ENCODE measurements at places on chromosomes 11 and 22. TPM values are rescaled to one million over a fixed set of nuclear protein-coding genes. Genes with fewer than 3 reads are reported as not detected.

The APOA5 gene
- total RNA-seq: not detected

The POU2F3 gene
- not detected for total RNA-seq

The RIMBP3B gene
- total RNA-seq: 0.17 TPM

The IRAG1 gene
- not detected for total RNA-seq

The RFPL3 gene
- not detected for total RNA-seq

The CHRM1 gene
- total RNA-seq: not detected

The SPI1 gene
- 0.58 TPM for total RNA-seq

The KRTAP5-2 gene
- total RNA-seq: not detected

The CAVIN3 gene
- not detected for total RNA-seq

The DEFB131B gene
- total RNA-seq: not detected

The SLC17A6 gene
- not detected for total RNA-seq

The CSF2RB gene
- total RNA-seq: 0.17 TPM

The TNNI2 gene
- not detected for total RNA-seq

The CDC42EP2 gene
- 0.67 TPM for total RNA-seq

The TECTA gene
- total RNA-seq: 0.25 TPM

The OR52E8 gene
- total RNA-seq: not detected

DNA sequence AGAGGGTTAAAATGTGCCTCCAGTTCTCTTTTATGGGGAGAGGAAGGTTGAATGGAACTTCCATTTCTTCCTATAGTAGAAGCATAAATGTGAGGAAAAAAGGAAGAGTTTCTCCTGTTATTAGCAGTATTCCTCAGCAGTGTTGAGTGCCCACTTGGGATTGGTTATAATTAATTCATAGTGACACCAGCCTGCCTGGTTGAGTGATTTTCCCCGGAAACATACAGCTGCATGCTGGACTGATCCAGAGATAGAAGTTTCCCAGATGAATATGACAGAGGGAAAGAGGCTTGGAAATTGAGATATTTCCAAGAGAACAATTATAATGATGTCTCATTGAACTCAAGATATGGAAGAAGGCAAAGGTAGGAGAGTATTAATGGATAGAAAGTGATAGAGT is 28.3 kb downstream of the RAB39A start:
- DNase-seq: no peak

- peak; percentile 67 for DNase-seq
These were observed 18.6 kb downstream of the PPP6R2 start for GRCh38 chr22:50361688-50362087.

DNA sequence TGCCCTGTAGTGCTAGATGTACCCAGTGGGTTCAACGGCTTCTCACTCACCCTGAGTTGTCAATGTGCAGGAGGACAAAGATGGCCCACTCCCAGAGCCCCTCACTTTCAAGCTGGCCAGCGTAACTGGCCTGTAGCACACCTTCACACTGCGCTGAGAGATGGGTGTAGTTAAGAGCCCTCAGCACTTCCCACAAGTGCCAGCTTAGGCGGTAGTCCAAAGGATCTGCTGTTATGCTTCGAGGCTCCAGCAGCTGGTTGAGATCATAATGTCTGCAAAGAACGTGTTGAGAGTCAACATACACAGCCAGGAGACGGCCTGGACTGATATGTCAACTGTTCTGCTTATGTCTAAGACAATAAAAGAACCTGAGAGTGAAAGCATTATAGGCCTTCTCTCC is 14.7 kb upstream of the CHRNA10 start:
- DNase-seq: no peak

GRCh38 chr11:116175707-116176106 is 597.1 kb downstream of the BUD13 start:
- DNase-seq: no peak

GRCh38 chr11:68016161-68016903 is 6.2 kb downstream of the ALDH3B1 start:
- DNase-seq: no peak

- no peak for DNase-seq
These were observed 24.8 kb downstream of the MYH9 start for GRCh38 chr22:36362932-36363331.

GRCh38 chr22:49487950-49488349 is 339.7 kb downstream of the BRD1 start:
- DNase-seq: no peak

- no peak for DNase-seq
These were observed 33.3 kb downstream of the IGHMBP2 start for GRCh38 chr11:68936676-68937620.

DNA sequence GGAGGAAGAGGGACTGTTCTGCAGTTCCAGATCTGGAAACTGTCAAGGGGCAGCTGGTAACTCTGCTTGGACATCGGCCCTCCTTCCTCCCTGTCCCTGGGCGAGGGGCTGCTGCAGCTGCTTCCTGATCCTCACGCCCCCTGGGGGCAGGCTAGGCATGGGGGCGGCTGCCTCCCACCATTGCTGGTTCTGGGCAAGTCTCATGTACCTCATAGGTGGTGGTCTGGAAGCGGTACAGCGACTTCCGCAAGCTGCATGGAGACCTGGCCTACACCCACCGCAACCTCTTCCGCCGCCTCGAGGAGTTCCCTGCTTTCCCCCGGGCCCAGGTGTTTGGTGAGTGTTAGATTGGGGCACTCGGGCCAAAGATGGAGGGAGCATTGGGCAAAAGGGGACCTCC is 5.0 kb downstream of the SNX15 start:
- no peak for DNase-seq

- no peak for DNase-seq
These were observed 12.0 kb upstream of the PHLDA2 start for GRCh38 chr11:2940921-2941821.

GRCh38 chr11:60972182-60973030 is 926 bp downstream of the CD6 start:
- no peak for DNase-seq

DNA sequence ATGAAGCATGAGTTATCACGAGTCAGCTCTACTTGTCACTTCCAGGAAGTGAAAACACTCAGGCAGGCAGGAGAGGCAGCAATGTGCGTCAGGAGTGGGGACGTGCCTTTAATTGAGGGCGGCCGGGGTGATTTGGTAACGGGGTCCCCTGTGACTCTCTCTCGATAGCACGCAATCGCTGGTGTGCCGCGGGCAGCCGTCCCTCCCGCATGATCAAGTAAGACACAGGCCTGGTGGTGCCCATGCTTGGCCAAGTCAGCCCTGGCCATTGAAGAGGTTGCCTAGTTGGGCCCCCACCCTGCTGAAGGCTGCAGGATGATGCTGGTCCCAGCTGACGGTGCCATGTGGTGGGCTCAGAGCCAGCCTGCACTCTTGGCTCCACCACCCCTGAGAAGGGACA is 29.7 kb downstream of the CACNG2 start:
- DNase-seq: no peak

DNA sequence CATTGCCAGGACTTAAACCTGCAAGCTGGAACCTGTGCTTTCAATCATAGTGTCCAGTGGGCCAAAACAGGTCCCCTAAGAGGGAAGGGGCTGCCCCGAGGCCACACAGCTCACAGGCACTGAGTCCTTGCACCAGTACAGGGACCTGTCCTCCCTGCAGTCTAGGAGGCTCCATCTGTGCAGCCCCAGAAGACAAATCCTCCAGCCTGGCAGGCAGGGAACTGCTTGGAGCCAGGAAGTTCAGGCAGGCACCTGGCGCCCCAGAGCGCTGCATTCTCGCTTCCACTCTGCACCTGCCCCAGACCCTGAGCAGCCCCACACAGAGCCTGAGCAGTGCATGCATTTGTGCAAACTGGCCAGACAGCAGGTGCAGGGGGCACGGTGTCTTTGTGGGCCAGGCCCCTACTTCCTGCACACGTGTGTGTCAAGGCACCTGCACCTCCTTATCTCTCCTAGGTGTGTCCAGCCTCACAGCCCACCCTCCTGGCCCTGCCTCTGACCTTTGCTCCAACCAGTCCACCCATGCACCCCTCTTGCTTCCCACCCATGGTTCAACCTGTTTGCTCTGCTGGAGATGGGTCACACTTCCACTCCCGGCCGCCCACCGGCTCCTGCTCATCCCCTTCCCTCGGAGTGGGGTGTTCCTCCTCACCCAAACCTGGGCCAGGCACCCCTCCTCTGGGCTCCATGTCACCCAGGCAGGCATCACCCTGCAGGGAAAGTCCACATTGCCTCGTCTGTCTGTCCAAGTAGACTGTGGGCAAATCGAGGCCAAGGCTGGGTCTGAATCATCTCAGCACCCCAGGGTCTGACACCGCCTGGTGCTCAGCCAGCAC is 19.0 kb downstream of the LINC01488 start:
- DNase-seq: no peak

- no peak for DNase-seq
These were observed 60.7 kb downstream of the GLYATL1 start for GRCh38 chr11:59000003-59000402.

DNA sequence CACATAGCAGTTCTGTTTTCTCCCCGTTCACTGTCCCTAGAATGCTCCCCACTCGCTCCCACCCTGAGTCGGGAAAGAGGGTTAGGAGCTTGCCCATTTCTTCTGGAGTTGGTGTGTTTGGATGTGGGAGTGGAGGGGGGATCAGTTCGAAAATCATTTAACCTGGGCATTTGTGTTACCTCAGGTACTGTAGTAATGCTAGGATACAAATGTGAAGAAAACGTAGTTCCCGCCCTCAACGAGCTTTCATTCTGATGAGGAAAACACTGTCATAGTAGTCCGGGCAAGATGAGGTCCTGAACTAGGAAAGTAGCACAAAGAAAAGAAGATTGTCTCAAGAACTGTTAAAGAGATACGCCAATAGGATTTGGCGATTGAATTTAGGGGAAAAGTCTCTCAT is 539 bp downstream of the SDHD start:
- no peak for DNase-seq

GRCh38 chr11:113615773-113616172 is 90.3 kb downstream of the TMPRSS5 start:
- no peak for DNase-seq

GRCh38 chr11:20671856-20672546 is 2.6 kb downstream of the NELL1 start:
- DNase-seq: no peak

DNA sequence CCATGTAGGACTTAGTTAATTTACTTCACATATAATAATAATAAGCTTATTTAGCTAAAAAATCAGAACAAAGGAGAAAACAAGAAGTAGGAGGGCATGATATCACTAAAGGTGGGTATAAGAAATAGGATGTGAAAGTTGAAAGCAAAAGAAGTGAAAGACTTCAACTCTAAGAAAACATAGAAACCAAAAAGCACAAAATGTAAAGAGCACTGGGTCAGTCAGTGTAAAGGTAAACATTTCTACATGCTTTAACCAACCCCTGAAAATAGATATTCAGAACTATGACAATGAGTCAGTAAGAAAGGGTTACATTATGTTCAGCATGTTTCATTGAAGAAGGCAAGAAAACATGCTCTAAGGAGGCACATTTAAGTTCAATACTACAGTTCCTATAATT is 298.8 kb downstream of the SWAP70 start:
- DNase-seq: no peak

DNA sequence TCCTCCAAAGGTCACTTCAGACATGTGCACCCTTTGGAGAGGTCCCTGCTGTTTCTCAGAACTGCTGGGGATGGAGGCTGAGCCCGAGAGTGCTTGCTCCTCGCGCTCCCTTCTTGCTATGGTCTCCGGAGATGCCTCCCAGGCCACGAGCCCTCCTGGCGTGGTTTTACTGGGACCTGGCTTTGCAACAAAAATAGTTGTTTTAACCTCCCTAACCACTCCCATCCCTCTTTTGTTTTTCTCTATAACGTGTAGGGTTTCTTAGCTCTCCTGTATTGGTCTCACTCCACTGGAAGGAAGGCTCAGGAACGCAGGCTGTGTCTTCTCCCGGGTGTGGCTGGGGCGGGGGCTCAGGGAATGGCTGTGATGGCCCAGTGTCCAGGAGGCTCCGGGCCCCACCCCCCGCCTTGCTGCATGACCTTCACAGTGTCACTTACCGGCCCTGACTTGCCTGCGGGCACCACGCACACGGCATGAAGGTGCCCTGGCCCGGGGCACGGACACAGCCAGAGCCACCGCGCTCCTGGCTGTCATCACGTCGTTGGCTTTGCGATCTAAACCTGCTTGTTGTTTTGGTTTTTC is 5.6 kb downstream of the PTDSS2 start:
- DNase-seq: no peak

- DNase-seq: no peak
These were observed 35.9 kb upstream of the WNT11 start for GRCh38 chr11:76242004-76242779.

GRCh38 chr22:34333285-34333684 is 413.0 kb upstream of the LARGE1 start:
- DNase-seq: no peak

DNA sequence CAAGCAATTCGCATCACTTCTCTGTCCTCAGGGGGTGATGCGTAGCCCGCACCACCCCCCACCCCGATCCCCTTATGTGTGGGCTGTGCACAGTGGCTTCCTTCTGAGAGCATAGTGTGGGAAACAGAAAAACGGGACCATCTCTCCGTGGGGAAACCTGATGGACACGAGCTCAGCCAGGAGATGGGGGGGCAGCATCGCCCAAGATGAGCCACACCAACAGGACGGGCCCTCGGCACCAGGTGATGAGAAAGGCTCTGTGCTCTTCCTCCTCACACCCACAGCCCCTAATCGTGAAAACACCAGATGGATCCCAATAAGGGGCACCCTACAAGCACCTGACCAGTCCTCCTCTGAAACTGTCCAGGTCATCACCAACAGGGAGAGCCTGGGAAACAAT is 153.6 kb downstream of the SHANK2 start:
- DNase-seq: no peak

- DNase-seq: no peak
These were observed 3.7 kb upstream of the CD44 start for GRCh38 chr11:35135222-35135621.

GRCh38 chr11:64384981-64385944 is 26.3 kb downstream of the RPS6KA4 start:
- DNase-seq: no peak

DNA sequence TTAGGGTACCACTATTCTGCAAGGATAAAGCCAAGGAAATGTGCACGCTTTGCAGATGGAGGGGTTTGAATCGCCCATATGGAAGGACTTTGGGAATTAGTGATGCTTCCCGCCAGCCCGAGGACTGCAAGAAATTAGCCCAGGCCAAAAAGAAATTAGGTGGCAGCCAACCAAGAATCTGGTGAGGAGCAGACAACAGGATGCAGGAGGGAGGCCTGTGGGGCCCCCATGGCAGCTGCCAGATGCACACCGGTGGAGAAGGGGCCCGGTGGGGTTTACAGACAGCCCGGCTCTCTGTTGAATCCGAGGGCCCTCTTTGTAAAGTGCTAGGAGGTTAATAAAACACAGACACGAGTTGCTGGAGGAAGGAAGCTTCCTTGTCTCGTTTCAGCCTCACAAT is 73.5 kb downstream of the TIMP3 start:
- no peak for DNase-seq

GRCh38 chr22:41822317-41823057 is 10.4 kb upstream of the SREBF2 start:
- DNase-seq: peak; percentile 81

DNA sequence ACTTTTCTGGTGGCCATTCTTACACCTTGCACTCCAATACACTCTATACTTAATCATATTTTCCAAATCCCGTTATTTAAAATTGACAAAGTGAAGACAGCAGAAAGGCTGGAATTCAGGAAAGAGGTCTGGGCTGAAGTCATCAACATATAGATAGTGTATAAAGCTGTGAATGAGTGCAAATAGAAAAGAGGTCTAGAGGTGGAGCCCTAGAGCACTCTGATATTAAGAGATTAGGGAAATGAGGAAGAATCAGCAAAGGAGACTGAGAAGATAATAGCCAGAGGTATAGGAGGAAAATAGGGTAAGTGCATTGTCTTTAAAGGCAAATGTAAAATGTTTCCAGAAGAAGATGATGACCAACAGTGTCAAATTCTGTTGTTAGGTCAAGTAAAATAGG is 7.9 kb downstream of the CTR9 start:
- no peak for DNase-seq
